SJSA1 (cell line): ENCODE measurements at places on chromosomes 13 and 19.

- H3K27me3 ChIP-seq = no peaks in the 10 kb centered on the region
- no peak overlapping the region for H3K27ac ChIP-seq
- H3K4me1 ChIP-seq = 0 out of 2 replicates have a peak, but pooled peaks cover 4% of the 10 kb centered on the region
These were observed 99.7 kb upstream of the RXFP2 start for GRCh38 chr13:31639443-31640163.

DNA sequence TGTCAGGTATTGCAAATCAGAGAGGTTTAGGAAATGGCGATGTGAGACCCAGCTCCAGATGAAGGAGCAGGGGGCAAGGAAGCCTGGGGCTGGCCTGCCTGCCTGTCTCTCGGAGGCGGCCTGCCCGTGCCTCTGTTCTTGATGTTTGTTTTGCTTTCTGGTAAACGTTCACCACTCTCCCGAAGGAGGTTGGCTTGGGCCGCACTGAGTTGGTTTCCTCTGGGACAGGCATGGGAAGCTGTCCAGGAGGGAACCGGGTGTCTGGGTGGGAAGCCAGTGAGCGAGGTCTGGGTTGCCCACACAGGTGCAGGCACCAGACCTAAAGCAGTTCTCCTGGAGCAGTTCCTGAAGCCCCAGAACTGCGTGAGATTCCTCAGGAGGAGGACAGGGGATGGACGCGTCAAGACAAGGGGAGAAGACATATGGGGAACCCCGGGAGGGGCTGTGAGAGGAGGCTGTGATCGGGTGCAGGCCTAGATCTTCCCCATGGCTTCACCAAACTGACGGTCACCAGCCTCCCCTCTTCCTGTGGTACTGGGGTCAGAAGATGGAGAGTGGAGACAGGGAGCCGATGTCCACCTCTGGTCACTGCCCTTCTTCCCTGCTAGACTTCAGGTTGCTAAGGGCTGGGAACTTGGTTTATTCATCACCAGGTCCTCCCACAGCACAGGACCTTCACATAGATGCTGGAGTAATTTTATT is 15.2 kb downstream of the COL4A2 start:
- peaks cover 83% of the 10 kb centered on the region for H3K4me1 ChIP-seq
- H3K4me3 ChIP-seq = no peak overlapping the region
- peak overlapping the region; percentile 94 for H3K27ac ChIP-seq
- peaks cover 31% of the 10 kb centered on the region for H3K36me3 ChIP-seq

- H3K4me3 ChIP-seq = no peak overlapping the region
- no peaks in the 10 kb centered on the region for H3K4me1 ChIP-seq
- DNase-seq = no peak
- no peaks in the 10 kb centered on the region for H3K27me3 ChIP-seq
- H3K36me3 ChIP-seq = no peaks in the 10 kb centered on the region
These were observed 1095.4 kb upstream of the PCDH20 start for GRCh38 chr13:62510906-62511655.

- no peak for DNase-seq
- no peak overlapping the region for H3K27ac ChIP-seq
- H3K4me3 ChIP-seq = no peak overlapping the region
These were observed 25.6 kb downstream of the DEDD2 start for GRCh38 chr19:42191855-42192254.

- no peaks in the 10 kb centered on the region for H3K27me3 ChIP-seq
- H3K27ac ChIP-seq = peak overlapping the region; percentile 93
- DNase-seq = peak; percentile 95
- peaks cover 45% of the 10 kb centered on the region for H3K36me3 ChIP-seq
These were observed 250 bp downstream of the SPRY2 start for GRCh38 chr13:80340651-80341100.

GRCh38 chr13:44116562-44117332 is 237.0 kb downstream of the LACC1 start:
- no peaks in the 10 kb centered on the region for H3K27me3 ChIP-seq
- no peak for DNase-seq
- H3K27ac ChIP-seq = no peak overlapping the region
- no peaks in the 10 kb centered on the region for H3K36me3 ChIP-seq

GRCh38 chr13:23703246-23703860 is 133.1 kb downstream of the TNFRSF19 start:
- H3K36me3 ChIP-seq = no peaks in the 10 kb centered on the region
- H3K4me3 ChIP-seq = no peak overlapping the region
- H3K27ac ChIP-seq = no peak overlapping the region
- no peak for DNase-seq

DNA sequence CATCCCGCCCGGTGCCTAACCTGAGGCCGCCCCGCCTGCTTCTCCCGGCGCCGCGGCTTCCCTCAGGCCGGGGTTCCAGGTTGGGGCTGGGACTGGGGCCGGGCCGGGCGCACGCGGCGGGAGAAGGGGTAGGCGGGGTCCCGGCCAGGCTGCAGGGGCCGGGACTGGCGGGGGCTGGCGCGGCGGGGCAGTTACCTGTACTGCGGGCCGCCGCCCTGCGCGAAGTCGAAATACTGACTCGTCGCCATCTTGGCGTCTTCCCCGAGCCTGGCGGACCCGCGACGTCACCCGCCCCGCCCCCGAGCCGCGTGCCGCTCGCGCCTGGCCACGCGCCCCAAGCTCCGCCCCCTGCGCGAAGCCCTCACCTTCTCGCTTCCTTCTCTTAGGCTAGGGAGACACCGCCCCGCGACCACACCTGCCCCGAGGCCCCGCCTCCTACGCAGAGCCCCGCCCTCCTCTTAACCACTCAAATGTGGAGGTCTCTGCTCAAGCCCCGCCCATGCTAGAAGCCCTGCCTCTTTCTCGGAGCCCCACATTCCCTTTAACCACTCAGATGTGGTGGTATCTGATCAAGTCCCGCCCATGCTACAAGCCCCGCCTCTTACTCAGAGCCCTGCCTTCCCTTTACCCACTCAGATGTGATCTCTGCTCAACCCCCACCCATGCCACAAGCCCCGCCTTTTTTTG is at the start of gene ZFR2:
TSS of gene ZFR2 (minus strand) at position 269 of the 687 bp plus-strand sequence. CDS start at position 248, 21 bp downstream.
- no peak for DNase-seq
- H3K27me3 ChIP-seq = peaks cover 54% of the 10 kb centered on the region
- H3K36me3 ChIP-seq = no peaks in the 10 kb centered on the region
- H3K27ac ChIP-seq = no peak within 1 kb of the TSS

- peak overlapping the region; percentile 39 for H3K27ac ChIP-seq
- H3K4me3 ChIP-seq = no peak overlapping the region
- no peaks in the 10 kb centered on the region for H3K36me3 ChIP-seq
- peak; percentile 54 for DNase-seq
- H3K27me3 ChIP-seq = no peaks in the 10 kb centered on the region
- peaks cover 19% of the 10 kb centered on the region for H3K4me1 ChIP-seq
These were observed 479.2 kb upstream of the NBEA start for GRCh38 chr13:34462843-34463242.

DNA sequence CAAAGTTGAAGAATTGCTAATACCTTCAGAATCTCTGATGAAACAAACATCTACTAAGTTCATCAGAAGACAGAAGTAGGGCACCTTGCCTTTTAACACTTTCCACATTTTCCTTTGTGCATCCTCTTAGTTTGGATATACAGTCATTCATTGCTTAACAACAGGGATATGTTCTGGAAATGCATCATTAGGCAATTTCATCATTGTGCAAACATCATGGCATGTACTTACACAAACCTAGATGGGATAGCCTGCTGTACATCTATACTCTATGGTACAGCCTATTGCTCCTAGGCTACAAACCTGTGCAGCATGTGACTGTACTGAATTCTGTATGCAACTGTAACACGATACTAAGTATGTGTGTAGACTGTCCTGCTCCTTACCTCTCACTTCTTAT is 169.8 kb downstream of the SUCLA2 start:
- no peaks in the 10 kb centered on the region for H3K36me3 ChIP-seq
- no peaks in the 10 kb centered on the region for H3K27me3 ChIP-seq
- no peak overlapping the region for H3K4me3 ChIP-seq
- DNase-seq = no peak
- H3K4me1 ChIP-seq = no peaks in the 10 kb centered on the region
- H3K27ac ChIP-seq = no peak overlapping the region
